Hippocampal formation (tissue), 2 donors: ENCODE measurements at places on chromosomes 5 and 9.

GRCh38 chr9:72726947-72727346 is 205.5 kb downstream of the TMC1 start:
- no peak for DNase-seq

DNA sequence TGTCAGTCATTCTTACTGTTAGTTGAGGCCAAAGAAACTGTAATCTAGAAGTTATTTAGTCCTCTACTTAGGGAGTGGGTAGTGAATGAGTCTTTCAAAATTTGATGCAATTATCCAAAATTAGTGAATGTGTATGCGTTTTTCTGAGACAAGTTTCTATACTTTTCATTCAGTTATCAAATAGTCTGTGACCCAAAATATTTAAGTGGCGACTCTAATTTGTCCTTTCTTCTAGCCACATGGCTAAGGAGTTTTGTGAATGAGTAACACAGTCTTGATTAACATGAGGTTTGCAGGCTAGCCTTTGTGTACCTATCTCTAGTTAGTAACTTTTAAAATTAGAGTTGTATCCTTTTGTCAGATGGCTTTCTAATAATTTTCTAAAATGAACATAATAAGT is 45.6 kb downstream of the COMMD10 start:
- no peak for DNase-seq

DNA sequence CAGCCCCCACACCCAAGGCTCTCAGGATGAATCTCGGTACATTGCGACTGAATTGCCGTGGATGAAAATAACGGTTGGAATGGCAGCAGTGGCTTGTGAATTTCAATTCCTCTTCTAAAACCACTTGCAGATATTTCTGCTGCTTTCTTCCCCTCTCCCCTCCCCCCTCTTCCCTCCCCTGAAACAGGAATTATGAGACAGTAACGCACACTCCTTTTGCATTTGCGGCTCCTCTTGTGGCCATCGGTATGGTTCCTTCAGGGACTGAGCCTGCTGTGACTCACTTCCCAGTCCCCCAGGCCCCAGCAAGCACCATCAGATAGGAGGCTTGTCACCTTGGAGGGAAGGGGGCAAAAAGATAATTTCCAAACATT is 9.7 kb downstream of the DCANP1 start:
- DNase-seq: no peak

- no peak for DNase-seq
Measured at GRCh38 chr9:27125936-27126335, 16.9 kb downstream of the TEK start.

GRCh38 chr9:109181284-109181683 is 14.2 kb upstream of the FRRS1L start:
- no peak for DNase-seq

DNA sequence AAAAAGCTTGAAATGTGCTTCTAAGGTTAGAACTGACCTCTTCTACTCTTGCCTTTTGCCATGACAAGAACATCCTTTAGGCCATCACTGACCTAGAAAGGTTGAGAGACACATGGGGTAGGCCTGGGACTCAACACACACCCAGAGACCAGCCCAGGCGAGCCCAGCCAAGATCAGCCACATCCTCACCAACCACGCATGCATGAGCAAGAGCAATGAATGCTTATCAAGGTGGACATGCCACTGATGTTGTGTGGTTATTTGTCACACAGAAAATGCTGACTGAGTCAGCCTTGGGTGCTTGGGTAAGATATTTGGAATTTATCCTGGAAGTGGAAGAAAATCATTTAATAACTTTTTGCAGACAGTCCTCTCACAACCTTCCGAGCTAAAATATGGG is 39.4 kb downstream of the SMIM23 start:
- no peak for DNase-seq

GRCh38 chr9:82891321-82891720 is 171.6 kb downstream of the RASEF start:
- no peak for DNase-seq

GRCh38 chr5:109516390-109516789 is 106.6 kb upstream of the PJA2 start:
- no peak for DNase-seq

DNA sequence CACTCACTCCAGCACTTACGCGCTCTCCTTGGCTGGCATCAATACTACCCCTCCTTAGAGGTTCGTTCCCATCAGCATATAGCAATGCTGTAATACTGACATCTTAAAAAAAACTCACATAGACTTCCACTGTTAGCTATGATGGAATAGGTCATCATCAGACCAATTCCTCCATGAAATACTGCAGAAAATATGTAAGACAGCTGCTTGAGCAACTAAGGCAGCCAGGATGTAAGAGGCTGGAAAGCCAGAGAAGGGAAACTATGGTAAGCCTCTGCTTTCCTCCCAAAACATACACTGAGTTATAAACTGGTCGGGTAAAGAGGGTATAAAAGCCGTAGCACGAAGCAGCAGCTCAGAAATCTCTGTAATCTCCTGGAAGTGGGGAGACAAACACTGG is 33.5 kb downstream of the AUH start:
- DNase-seq: no peak

GRCh38 chr5:44942524-44943001 is 133.8 kb downstream of the MRPS30 start:
- DNase-seq: peak; percentile 2

DNA sequence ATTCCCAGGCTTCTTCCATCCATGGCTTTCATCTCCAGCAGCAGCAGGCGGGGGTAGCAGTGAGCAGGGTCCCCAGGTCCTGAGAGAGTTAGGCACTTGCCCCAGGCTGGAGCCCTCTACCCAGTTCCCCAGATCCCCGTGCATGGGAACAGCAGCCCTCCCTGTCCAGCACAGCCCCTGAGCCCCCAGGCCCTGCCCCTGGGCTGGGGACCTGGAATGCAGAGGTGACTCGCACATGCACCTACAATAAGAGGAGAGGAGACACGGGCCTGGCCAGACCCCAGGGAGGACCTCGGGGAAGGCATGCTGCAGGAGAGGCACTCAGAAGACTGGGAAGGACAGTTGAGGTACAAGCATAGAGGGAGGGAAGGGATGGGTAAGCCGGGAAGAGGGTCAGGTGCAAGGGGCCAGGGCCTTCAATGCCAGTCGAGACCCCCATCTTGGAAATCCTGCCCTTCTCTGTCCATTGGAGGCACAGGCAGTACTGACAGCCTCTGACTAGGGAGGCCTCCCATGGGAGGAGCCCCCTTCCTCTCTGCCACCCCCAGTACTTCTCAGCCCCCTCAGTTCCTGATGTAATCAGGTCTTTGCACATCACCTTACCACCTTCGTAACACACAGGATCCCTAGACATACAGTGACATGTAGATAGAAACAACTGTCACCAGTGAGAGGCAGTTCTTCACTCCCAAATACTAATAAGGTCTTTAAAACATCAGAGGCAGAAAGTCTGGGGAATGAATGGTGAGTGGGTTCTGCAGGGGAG is 135.3 kb upstream of the LMX1B start:
- DNase-seq: no peak

DNA sequence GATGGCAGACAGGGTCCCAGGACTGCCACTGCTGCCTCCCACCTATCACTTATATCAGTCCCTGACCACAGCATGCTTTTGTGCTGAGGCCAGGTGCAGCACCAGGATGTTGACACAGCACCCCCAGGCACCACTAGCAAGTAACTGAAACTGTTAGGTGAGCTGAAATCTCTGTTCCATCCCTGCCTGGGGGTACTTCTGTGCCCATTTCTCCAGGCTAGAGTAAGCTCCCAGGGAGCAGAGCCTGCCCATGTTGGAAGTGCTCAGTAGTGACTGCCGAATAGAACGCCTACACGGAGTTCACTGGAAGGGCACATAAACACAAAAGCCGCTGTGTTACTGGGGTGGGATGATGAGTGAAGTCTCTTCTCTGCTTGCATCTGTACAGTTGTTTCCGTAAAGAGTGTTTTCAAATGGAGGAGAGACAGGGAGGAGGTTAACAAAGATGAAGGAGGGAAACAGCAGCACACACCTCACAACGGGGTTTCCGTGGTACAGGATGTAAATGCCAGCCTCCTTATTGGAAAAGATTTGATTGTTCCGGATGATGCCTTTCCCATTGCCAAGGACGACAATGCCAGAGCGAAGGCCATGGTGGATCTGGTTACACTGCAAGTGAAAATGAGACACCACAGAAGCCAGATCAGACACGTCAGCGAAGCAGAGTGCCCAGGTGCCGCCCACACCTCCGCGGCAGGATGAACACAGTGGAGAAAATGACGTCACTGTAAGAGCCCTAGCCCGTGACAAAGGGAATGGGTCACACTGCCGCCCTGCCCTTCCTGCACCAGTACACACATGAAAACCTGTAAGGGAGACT is 43.1 kb downstream of the POLR1E start:
- DNase-seq: no peak

DNA sequence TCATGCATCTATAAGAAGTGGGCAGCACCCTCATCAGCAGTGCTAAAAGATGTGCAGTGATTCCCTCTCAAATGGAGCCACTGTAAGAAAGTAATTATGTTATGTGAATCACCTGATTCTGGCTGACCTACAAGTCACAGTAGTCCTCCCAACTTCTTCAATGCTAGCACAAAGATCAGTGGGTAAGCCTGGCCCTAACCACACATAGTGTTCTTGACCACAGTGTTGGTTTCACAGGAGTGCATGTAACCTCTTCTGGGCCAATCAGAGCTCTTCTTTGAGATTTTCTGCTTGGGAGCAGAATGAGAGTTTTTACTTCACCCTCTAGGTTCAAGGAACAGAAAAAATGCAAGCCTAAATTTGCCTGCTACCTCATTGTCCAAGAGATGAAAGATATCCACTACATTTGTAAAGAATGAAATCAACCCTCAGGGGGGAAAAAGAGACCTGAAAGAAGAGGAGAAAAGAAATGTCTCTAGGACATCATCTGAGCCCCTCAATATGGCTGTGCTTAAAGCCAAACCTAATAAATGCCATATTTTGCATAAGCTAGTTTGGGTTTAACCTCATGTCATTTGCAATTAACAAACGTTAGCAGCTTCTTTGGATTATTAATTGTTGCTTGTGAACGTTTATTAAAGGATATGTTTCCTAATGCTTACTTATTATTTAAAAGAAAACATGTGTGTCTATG is 65.3 kb upstream of the ADRB2 start:
- DNase-seq: no peak

DNA sequence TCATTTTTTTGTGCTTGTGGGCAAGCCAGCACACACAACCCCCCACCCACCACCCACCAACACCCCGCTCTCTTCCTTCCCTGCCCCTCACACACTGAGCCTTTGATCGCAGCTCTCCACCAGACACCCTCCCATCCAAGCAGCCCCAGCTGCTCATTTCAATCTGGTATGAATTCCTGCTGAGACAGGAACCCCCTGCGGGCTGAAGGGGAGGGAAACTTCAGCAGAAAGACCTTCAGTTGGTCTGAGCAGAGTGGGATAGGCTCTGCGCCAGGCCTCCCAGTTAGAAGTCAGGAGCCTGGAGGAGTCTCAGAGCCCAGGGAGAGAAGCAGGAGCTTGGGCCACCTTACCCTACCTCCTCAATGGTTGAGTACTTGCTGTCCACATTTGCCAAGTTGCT is 7.2 kb downstream of the PCDHGC5 start:
- no peak for DNase-seq

GRCh38 chr5:167285591-167285990 is 1005.9 kb upstream of the WWC1 start:
- no peak for DNase-seq

DNA sequence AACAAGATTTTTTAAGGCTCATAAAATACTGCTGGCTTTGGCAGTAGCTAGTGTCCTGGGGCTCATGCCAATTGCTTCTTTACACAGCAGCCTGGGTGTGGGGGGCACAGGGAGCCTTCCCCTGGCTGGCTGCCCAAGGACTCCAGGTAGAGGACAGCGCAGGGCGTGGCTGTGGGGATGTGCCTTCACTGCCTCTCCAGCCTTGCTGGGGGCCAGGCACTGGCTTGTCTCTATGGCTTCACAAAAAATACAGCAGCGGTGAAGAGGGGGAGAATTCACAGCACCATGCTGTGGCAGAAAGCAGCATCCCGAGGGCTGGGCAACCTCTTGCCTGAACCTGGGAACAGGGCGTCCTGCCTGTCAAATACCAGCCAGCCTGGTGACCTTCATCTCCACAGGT is 57.4 kb downstream of the DAP start:
- no peak for DNase-seq

DNA sequence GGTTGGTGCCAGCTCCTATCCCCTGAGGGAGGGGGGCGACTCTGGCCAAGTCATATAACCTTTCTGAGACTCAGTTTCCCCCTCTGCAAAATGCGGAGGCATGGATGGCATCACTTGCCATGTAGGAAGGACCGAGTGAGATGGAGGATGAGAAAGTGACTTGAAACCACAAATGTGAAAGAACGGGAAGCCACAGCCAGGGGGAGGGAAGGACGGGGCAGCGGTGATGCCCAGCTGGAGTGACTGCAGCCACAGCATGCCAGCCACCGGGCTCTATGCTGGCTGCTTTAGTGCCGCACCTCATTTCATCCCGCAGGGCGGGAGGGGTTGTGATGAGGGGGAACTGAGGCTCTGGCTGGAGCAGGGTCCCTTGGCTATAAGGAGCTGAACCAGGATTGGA is 74.5 kb downstream of the HMCN2 start:
- DNase-seq: no peak

- DNase-seq: no peak
Measured at GRCh38 chr9:3235497-3235896, 290.3 kb downstream of the RFX3 start.

DNA sequence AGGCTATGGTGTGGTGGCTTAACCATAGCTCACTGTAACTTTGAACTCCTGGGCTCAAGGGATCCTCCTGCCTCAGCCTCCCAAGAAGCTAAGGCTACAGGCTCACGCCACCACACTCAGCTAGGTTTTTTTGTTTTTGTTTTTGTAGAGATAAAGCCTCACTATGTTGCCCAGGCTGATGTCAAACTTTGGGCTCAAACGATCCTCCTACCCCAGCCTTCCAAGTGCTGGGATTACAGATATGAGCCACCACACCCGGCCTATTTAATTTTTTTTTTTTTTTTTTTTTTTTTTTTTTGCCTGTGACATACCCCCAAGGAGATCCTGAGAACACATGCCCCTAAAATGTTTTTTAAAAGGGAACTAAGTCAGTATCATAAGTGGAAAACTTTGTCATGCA is 10.4 kb downstream of the FUBP3 start:
- no peak for DNase-seq
